ENCODE measurements at places on chromosomes 5 and 9.

GRCh38 chr9:99894826-99895225 is 11.6 kb upstream of the STX17 start:
- DNase-seq: no peak

- DNase-seq: no peak
Observed at GRCh38 chr9:37999588-38000189, 69.3 kb downstream of the SHB start.

DNA sequence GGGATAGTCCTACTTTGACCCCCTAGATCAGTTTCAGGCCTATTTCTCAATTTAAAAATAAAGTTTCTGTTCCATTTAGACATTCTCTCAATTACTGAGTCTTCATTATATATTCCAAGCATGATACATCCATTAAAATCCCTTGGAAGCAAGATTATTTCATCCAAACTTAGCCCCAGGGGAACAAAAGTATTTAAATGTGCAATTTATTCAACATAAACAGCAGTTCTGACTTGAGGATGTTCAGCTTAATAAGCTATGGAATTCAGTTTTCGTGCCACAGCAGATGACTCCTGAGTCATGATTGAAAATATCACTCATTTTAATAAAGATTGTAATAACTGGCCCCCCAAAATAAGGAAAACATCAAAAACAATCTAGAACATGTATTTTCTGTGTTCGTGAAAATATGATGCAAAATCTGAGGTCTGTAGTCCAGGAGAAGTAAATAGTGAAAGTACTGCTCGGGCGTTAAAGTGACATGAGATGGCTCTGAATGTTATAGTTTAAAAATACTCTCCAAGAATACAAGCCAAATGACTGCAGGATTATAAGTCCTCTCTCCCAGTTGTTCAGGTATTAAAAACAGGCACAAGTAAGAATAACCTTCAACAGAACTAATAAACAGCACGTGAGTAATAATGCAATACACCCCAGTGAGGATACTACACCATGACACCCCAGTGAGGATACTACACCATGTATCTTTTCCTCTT is 67.1 kb downstream of the RETREG1 start:
- no peak for DNase-seq

DNA sequence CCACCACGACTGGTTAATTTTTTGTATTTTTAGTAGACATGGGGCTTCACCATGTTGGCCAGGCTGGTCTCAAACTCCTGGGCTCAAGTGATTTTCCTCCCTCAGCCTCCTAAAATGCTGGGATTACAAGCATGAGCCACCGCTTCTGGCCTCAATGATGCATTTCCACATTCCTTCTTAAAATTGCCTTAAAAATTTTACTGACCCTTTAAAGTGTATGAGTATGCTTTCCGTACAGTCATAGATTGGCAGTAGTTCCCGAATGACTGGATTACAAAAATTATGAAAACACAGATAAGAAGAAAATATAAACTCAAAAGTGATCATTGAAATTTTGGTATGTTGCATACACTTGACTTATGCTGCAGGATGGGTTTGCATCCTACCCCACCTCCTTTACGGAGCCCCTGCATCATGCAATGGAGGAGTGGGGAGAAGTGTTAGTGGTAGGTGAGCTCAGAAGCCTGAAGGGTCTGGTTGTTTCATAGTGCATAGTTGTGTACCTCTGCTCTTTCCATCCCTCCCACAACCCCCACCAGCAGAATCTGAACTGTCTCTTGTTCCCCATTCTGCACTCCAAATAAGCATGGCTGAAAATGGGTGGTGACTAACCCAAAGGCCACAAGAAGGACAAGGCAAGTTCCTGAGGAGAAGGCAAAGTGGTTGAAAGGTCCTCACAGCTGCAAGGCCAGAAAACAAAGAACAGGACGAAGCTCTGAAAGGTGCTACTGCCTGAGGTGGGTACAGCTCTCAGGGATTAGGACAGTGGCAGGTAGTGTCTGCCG is 26.8 kb downstream of the ANKRD55 start:
- no peak for DNase-seq

GRCh38 chr9:88187631-88188030 is 49.4 kb upstream of the SPATA31C2 start:
- no peak for DNase-seq

DNA sequence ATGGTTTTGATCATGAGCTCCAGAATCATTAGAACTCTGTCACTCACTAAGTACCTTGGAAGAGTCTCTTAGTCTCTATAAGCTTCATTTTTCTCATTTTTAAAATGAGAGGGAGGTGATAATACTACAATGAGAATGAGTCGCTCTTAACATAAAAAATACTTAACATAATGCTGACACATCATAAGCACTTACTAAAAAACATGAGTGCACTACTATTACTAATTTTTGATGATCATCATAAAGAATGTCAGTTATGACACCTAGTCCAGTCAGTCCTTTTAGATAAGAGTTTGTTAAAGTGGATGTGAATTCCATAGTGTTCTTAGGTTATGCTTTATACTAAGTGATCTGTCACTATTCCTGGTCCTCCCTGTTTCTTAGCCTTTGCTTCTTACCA is 200.4 kb upstream of the SLC24A2 start:
- no peak for DNase-seq

DNA sequence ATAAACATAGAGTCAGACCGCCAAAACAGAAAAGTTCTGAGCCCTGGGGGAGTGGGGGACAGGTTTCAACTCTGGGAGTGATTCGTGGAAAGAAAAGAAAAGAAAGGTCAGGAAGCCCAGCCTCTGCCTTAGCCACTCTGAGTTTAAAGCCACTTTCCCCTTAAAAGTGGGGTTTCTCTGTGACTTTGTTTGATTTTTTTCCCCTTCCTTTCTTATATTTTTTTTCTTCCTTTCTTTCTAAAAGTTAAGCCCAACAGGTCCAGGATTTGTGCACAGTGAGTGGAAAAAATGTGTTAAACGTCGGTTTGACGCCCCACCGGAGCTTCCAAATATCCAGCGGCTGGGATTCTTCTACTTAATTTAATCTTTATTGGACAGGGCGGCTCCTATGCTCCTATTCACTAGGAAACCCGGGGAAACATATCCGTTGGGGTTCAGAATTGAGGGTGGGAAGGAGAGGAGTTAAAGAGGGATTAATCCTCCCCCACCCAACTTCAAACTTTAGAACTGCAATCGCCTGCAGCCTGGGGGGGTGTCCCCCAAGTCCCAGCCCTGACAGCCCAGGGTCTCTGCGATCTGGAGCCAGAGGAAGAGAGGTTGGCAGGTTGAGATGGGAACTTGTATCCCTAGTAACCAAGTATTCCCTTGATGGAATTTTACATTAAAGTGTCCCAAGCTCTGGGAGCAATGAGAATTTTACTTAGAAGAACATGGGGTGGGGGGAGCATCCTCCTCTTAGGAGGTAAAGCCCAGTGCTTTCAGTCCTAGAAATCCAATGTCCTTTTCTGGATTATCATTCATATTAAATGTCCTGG is 6.3 kb downstream of the NR2F1-AS1 start:
- DNase-seq: no peak

DNA sequence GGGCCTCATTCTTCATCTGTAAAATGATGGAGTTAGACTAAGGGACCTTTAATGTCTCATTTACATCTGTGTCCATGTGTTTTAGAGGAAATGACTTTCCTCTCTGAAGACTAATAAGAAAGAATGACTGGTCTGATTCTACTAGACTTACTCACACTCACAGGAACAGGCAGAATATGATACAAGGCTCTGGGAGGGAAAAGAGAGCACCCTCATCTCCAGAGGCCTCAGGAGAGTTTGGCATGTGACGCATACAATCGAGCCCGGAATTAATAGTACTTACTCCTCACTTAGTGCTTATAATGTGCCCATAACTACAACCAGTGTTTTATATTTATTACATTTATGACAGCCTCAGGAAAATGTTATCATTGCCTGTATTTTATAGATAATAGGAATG is 608.7 kb downstream of the KCTD16 start:
- DNase-seq: no peak

- peak; percentile 18 for DNase-seq
Observed at GRCh38 chr5:83059341-83059740, 17.9 kb downstream of the TMEM167A start.

DNA sequence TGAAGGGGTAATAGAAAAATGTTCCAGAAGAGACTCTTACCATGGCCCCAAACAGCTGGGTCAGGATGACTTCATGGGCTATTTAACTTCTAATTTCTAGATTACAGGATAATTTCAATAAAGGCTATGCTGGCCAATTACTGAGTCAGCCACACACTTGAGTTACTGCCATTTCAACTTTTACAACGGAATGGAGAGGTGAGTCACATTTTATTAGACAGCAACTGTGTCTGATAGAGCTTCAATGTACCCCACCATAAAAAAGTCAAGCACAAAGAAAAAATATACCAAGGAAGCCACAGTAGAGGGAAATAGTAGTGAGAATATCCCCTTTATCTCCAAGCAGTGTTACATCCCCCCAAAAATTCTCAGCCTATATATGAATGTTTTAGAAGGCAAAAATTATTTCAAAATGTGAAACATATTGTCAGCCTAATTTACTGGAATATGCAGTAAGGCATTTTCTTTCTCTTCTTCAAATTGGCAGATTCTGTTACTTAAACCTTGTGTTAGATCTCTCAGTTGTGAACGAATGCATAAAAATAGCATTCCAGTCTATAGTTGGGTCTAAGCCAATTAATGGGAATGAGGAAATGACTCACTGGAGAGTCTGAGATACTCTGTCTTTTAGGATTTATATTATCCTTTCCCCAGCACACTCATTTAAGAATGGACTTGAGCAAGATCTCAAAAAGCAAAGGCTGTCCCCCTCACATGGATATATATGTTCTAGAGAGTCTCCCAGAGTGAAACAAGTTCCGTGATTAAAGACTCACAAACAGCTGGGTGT is 47.1 kb upstream of the RAI14 start:
- no peak for DNase-seq

DNA sequence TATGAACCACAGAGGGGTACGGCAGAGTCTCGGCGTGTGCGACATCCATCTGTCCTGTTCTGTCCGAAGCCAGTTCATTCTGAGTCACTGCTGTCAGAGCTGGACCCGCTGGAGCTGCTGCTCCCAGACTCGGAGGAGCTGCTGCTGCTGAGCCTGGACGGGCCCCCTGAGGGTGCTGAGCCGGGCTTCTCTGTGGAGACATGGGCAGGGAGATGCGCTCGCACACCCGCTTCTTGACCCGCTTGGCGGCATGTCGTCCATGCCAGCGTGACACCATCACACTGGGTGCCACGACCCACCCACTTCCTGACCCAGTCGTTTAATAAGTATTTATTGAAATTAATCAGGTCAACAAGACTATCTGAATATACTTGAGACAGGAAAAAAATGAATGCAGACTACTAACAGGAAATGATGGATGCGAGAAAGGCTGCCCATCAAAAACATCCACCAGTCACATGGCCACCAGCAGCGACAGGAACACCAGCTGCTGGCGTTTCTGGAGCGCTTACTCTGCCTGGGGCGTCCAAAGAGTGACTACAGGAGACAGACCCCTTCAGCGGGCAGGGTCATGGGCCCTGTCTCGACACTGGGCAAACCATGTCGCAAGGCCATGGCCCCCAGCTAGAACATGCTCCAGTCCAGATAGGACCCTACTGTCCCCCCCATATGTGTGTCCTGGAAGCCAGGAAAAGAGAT is 8.4 kb downstream of the BRD3OS start:
- no peak for DNase-seq

Measured in GM12865 (cell line).